Caki2 (cell line): ENCODE measurements at places on chromosomes 5 and 9.

DNA sequence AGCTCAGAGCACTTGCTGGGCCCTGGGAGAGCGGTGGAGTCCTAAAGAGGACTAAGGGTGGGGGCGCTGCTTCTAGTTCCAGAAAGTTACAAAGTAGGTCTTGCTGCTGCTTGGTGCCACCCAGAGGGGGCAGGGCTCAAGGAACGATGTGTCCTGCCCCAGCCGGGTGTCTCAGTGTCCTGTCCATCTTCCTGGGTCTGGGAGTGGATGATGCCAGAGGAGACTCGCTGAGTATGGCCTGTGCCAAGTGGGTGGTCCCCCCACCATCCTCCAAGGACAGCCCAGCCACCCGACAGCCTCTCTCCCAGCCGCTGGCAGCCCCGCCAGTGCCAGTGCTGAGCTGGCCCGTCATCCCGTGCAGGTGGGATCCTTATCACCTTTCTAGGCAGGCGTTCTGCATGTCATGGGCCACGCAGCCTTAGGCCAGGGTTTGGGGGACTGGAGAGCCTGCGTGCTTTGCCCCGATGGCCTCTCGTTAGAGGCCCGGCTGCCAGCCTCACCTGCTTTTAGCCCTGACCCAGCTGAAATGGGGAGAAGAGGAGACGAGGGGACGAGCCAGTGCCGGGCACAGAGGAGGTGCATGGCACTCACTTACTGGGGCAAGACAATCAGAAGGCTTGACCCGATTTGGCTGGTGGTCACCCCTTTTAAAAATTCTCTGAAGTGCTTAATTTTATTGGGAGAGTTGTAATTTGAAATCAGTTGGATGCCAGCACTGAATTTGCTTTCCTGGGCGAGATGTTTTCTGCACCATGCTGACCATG lies 5.6 kb downstream of the WNK2 start:
- DNase-seq: no peak

GRCh38 chr9:87455407-87455806 lies 42.3 kb upstream of the DAPK1 start:
- DNase-seq: peak; percentile 10

DNA sequence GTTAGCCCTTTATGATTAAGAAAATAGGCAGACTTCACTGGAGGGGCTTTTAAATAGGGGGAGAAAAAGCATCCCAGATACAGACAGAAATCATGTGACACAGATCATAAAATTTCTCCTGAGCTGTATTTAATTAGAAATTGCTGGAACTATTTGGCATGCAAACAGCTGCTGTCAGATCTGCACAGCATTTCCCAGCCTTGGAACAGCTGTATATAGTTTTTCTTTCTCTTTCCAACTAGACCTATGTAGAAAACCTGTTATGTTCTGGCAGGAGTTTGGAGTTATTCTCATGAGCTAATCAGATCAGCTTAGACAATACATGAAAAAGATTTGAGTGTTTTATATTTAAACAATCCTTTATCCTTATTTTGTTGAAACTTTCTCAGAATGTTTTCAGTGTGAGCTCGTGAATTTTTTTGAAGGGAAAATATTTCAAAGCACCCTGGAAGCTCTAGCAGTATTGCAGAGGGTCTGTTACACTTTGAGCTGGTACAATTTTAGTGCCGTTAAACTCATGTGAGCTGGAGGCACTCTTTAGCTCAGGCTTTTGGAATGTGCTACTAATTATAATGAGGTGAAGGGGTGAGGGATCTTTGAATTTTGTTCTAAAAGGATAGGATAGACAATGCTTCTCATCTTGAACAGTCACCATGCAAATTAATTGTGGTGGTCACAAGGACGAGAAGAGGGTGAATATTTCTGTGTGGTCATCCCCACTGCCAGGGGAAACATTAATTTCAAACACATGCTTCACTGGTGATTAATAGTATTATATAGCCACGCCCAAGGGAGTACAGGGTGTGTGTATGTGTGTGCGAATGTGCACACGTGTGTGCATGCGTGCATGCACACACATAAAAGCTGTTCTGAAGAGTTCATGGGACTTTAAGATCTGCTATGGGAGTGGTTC lies 239.4 kb upstream of the FBXL7 start:
- DNase-seq: no peak

GRCh38 chr5:145750199-145750598 lies 84.9 kb downstream of the PRELID2 start:
- DNase-seq: no peak

GRCh38 chr9:132993511-132993939 lies 15.0 kb downstream of the GFI1B start:
- no peak for DNase-seq

- no peak for DNase-seq
Measured at GRCh38 chr9:17025281-17025680, 109.6 kb upstream of the CNTLN start.

- DNase-seq: no peak
Measured at GRCh38 chr9:131997779-131998178, 81.9 kb downstream of the MED27 start.

- DNase-seq: no peak
Measured at GRCh38 chr9:135794361-135794885, 92.4 kb downstream of the KCNT1 start.

DNA sequence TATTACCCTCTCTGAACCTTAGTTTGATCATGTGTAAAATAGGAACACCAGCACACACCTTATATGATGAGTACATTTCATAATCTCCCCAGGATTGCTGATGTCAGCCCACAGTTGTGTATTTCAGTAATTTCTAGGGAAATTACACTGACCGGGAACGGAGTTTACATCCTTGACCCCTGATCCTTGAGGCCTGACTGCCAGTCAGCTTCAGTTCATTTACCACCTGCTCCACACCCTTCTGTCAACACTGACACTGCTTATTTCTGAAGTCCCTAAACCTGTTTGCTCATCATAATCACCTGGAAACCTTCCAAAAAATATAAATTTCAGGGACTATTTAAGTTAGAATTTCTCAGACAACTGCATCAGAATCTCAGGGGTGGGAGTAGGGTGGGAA lies 55.3 kb downstream of the ZNF622 start:
- DNase-seq: no peak

- peak; percentile 78 for DNase-seq
Measured at GRCh38 chr9:113215132-113215531, 5.9 kb downstream of the FKBP15 start.

- DNase-seq: no peak
Measured at GRCh38 chr5:124538191-124538590, 208.2 kb downstream of the ZNF608 start.

GRCh38 chr9:112033237-112034215 lies 136.9 kb downstream of the UGCG start:
- DNase-seq: no peak

DNA sequence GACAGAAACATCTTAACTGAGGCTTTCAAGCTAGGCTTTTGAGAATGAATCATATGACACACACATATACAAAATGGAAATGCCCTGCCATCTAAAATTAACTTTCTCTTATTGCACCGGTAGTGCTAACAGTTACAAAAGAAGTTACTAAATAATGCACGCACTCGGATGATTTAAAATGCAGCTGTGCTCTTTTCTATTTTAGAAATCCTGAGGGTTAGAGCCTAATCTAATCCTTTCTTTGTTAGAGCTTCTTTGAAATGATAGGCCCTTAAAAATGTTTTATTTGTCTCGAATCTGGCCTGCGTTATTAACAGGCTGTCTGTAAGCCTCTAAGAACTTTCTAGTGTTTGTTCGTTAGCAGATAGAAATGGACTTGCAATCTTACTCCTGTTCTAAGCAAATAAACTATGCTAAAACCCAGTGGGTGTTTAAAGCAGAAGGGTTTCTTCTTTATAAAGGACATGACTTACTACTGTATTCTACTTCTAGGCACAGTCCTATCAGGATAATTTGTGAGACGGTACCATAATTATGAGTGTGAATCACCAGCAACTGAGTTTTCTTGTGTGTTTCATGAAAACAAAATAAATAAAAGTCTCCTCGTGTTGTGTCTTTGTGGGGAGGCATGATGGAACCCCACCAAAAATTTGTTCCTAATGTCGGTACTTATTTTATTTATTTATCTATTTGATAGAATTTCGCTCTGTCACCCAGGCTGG lies 69.2 kb upstream of the MYO10 start:
- DNase-seq: no peak

DNA sequence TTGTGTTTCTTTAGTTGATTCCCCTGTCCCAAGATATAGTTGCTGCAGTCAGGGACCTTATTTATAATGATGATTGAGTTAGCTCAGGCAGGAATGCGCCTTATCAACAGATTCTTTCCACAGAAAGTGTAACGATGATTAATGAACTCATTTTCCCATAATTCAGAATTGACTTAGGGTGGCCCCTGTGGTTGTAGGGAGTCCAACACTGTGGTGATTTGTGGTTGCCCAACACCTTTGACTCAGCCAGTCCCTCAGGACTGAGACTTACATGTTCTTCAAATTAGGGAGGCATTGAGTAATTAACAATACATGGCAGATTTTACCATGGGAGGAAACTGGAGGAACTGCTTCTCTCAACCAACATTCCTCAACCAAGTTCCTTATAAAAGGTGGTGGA lies 221.9 kb downstream of the GABRG2 start:
- no peak for DNase-seq

- DNase-seq: peak; percentile 27
Measured at GRCh38 chr5:168528521-168529373, at the start of gene FBLL1. FBLL1 (plus strand) TSS chr5:168529305; CDS start chr5:168529505, 200 bp downstream.

DNA sequence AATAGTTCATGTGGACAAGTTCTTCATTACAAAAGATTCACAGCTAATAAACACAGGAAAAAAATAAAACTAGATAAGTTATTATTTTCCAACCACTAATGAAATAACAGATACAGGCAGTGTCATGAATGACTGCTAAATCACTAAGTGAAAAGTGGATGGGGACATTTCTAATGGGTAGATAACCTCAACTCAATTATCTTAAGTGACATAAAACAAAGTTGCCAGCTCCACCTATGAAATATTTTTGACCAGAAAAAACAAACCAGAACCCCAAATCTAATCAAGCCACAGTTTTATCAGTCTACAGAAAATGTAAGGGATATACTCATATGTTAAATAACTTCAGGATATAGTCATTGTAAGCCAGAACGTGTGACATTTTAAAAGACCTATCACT lies 74.4 kb downstream of the AGTPBP1 start:
- DNase-seq: no peak

- no peak for DNase-seq
Measured at GRCh38 chr9:119453980-119454379, 84.7 kb upstream of the BRINP1 start.

DNA sequence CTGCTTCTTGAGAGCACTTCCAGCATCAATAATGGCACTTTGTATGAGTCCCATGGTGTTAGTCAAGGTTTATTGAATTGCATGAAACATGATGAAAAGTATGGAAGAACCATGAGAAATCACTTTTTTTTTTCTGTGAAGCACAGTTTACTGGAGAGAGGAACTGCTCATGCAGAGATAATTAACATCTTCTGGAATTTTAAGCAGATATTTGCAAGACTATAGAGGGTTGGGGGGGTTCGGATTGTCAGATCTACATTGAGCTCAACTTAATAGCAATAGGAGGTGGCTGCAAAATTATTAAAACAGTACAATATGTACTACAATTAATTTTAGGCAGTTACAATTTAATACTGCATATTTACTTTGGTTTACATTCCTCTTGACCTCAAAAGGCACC lies 204.4 kb upstream of the CDH10 start:
- DNase-seq: no peak
